ENCODE measurements at places on chromosomes 11 and 22. TPM values are rescaled to one million over a fixed set of nuclear protein-coding genes. Genes with fewer than 3 reads are reported as not detected.

GALNT18 gene
- 13.0 TPM for total RNA-seq

LMO2 gene
- total RNA-seq, result 20.7 TPM

TRIM3 gene
- total RNA-seq, result 20.0 TPM

RAC2 gene
- total RNA-seq, result 12.6 TPM

TREH gene
- not detected for total RNA-seq

GGTLC2 gene
- total RNA-seq, result not detected

CASP5 gene
- not detected for total RNA-seq

OR52A5 gene
- not detected for total RNA-seq
